ENCODE measurements at places on chromosomes 1 and 21.

DNA sequence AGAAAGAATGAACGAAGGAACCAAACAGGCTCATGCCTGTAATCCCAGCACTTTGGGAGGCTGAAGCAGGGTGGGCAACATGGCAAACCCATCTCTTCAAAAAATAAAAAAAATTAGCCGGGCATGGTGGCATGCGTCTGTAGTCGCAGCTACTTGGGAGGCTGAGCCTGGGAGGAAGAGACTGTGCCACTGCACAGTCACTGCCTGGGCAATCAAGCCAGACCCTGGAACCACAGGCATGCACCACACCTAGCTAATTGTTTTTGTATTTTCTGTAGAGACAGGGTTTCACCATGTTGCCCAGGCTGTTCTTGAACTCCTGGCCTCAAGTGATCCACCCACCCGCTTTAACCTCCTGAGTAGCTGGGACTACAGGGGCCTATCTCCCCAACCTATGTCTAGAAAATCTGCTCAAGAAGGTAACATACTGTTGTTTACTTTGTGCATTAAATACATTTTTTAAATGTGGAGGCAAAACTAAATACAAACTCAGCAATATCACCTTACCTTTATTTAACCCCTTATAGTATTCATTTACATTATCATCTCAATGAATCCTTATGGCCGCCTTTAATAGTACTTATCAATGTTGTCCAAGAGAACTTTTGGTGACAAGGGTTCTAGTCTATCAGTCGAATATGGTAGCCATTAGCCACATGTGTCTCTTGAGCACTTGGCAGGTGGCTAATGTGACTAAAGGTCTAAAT, 2.7 kb downstream of the KHDC4 start:
- DNase-seq = no peak

DNA sequence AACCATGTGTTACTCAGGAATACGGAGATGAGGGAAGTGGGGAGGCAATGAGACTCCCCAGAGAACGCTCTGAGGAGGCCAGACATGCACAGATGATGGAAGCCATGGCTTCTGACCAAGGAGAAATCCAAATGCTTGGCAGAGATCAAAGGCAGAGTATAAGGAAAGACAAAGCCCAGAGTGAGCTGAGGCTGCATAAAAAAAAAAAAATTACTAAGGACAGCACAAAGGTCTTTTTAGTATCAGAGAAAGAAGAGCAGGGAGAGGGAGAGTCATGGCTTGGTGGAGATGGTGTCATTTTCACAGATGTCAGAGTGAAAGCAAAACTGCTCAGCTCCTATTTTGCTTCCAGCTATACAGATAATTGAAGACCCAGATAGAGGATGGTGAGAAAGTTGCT, 8.1 kb upstream of the NCF2 start:
- DNase-seq = no peak

- no peak for DNase-seq
These were observed at the start of gene FGR for GRCh38 chr1:27634985-27635367. FGR (minus strand) TSS chr1:27635185; CDS start chr1:27623916, 11,269 bp downstream.

DNA sequence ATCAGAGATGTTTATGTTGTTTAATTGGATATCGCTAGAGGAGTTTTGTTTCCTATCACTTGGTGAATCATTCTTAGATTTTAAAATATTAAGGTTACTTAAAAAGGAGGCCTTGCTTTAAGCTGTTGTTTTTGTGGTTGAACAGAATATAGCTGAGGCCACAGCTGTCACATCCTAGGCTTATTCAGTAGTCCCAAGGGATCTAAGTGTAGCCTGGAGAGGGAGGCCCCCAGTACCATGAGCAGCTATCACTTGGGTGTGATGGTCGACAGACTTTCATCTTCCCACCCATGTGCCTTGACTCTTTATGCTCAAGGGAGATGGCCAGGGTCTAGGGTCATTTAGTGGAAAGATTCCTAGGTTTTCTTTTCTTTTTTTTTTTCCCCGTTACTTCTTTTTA, 278.7 kb downstream of the HHAT start:
- no peak for DNase-seq

DNA sequence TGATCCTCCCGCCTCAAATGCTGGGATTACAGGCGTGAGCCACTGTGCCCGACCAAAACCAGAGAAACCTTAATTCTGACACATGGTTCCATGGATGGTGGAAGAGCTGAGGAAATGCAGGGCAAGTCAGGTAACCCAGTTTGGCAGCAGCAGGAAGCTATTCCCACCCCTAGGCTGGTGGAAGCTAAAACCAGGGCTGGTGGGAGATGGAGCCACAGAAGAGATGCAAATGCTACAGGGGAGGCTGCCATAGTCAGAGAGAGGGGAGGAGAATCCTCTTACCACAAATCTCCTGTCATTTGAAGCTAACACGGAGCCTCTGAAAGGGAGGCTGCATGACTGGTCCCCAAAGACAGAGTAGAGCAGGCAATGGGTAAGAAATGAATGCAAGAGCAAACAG, 4.1 kb upstream of the CDC42BPA start:
- no peak for DNase-seq

Data from activated naive CD4-positive, alpha-beta T cell (primary cell).